ENCODE measurements at places on chromosomes 5 and 9.
A peak's percentile ranks its signal among the peaks of the same experiment; 100 is the strongest.

DNA sequence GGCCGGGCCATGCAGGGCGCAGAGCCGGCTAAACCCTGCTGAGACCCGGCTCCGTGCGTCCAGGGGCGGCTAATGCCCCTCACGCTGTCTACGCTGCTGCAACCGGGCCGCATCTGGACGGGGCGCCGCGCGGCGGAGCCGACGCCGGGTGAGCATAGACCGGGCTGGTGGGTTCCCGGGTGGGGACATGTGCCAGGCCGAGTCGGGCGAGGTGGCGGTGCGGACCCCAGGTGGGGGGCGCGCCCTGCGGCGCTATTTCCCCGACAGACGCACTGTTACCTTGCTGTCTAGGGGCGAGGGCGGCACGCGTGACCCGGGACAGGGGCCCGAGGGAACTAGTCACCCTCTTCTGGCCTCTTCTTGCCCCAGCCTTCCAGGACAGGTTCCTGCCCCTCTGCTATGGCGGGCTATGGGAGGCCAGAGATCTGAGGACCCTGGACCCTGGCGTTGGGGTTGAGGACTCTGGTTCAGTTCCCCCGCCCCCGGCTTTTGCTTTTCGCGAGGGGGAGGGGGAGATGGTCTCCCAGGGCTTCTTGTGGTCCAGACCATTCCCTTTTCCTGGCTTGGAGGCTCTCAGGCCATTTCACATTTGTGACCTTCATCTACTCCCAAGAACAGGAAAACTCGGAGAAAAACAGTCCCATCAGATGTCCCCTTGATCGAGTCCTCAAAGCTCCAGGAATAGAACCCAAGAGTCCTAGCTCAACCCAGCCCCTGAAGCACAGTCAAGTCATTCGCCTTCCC is 536 bp downstream of the SLC27A4 start:
- DNase-seq = no peak

DNA sequence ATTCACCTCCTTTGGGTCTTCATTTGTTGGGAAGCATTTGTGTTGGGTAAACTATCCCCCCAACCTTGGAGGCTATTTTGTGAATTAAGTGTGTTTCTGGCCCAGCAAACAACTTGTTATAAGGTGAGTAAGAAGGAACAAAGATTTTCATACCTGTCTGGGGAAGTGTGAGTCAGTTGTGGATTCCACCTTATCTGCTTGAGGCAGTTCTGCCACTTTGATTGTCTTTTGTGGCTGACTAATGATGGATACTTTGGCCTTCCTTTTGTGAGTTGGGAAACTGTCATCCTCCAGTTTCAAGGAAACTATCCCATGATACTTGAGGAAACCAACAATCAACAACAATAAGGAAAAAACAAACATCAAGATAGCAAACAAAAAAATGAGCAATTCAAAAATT is 24.6 kb upstream of the CER1 start:
- DNase-seq = no peak

GRCh38 chr5:73274121-73274520 is 101.1 kb downstream of the TMEM174 start:
- no peak for DNase-seq

GRCh38 chr9:136886610-136887597 is 588 bp downstream of the TRAF2 start:
- DNase-seq = peak; percentile 89

GRCh38 chr5:59757442-59757841 is 136.1 kb downstream of the PDE4D start:
- no peak for DNase-seq

DNA sequence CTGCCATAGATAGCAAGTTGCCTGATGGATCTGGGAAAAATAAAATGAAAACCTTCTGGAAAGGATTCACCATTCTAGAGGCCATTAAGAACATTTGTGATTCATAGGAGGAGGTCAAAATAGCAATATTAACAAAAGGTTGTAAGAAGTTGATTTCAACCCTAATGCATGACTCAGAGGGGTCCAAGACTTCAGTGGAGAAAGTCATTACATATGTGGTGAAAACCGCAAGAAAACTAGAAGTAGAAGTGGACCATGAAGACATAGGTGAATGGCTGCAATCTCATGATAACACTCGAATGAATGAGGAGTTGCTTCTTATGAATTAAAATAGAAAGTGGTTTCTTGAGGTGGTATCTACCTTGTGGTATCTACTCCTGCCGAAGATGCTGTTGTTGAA is 86.6 kb downstream of the GABRA1 start:
- no peak for DNase-seq

- no peak for DNase-seq
Measured at GRCh38 chr9:22035591-22036011, 26.5 kb upstream of the CDKN2B start.

GRCh38 chr5:102857076-102857818 is 102.1 kb downstream of the PAM start:
- peak; percentile 18 for DNase-seq

DNA sequence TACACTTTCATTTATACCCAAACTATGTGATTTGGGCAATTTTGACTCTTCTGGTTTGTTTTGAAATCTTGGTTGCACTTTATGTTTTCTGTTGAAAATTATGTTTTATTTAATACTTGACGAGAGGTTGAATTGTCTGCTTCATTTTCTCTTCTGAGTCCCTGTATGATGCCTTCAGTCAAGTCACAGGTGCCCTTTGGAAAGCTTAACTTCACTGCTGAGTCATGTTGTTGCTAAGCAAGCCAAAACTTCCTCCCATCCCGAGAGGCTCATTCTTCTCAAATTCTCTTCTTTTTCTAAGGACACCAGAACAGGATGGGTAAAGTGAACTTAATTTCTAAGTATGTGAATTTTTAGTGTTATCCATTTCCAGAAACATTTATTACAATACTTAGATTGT is 455.3 kb upstream of the PTGER4 start:
- DNase-seq = no peak

DNA sequence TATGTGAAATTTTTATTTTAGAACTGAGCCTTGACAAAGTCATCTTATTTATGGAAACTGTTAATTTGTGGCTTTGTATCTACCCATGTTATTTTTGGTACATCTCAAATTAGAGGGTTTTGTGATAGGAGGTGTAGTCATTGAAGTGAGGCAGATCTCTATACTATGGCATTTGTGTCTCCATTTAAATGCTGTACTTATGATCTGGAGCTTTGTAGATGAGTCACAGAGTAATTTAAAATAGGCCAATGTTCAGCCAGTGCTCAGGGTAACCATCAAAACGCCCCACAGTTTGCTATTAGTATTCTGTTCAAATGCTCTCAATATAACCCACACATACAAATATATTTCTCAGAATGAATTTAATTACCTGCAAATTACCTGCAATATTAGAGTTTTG is 351.5 kb upstream of the KLF9 start:
- DNase-seq = no peak

DNA sequence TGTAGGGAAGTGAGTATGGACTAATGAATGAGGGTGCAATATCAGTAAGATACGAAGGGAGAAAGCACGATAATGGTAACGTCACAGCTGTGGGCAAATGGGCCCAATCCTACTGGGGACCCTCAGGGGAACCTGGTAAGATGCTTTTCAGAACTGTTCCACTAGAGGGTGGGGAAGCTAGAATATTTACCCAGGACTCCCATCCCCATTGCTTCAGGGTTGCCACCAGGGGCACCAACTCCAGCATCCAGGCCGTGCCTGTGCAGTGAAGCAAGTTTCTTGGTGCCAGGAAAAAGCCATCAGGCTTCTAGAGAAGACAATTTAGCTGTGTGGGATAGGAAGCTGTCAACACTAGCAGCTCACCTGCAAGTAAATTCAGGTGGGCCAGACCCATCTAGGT is 409.3 kb downstream of the AGTPBP1 start:
- DNase-seq = no peak

DNA sequence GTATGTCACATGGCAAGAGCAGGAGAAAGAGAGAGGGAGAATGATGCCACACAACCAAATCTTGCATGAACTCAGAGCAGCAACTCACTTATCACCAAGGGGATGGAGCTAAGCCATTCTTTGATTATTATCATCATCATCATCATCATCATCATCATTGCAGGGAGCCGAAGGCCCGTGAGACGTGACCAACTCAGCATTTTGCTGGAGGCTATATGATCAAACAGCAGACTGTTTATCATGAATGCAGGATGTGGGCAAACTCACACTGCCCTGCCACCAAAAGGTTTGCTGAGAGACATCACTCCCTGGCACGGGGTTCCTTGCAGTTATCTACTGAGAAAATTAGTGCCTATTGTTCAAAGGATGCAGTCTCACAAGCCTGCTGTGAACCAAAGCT is 8.6 kb upstream of the ZNF169 start:
- no peak for DNase-seq

DNA sequence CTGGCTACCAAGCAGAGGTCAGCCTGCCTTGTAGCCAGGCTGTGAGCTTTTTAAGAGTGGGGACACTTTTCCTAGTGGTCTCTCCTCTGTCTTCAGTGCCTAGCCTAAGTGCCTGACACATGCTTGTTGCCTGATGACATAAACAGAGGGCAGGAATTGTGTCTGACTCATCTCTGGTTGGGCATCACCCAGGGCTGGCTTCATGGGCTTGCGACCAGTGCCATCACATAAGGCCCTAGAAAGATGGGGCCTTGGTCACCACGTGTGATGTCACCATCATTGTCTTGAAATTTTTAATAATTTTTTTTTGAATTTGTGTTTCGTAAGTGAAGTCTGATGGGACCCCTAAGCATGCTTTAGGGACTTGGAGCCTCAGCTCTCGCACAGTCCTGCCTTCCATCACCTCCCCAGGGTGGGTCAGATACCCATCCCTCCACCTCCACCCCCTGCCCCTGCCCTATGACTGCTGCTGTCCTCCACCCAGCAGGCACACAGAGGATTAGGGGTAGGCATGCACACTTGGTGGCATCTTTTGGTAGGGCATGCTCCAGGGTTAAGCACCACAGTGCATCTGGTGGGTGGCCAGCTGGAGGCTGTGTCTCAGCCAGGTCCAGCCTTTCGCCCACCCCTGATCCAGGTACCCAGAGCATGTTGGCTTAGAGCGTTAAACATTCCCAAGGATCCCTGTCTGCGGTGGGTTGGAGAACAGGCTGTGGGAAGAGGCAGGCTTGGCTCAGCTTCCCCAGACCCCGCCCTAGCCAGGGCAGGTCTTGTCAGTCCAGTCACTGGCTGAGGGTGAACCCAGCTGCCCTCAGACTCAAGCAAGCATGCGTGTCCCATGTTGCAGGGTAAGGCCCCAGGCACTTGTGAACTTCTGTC is 80.1 kb upstream of the SH3PXD2B start:
- no peak for DNase-seq

GRCh38 chr5:83523929-83524328 is 52.4 kb downstream of the VCAN start:
- DNase-seq = no peak

DNA sequence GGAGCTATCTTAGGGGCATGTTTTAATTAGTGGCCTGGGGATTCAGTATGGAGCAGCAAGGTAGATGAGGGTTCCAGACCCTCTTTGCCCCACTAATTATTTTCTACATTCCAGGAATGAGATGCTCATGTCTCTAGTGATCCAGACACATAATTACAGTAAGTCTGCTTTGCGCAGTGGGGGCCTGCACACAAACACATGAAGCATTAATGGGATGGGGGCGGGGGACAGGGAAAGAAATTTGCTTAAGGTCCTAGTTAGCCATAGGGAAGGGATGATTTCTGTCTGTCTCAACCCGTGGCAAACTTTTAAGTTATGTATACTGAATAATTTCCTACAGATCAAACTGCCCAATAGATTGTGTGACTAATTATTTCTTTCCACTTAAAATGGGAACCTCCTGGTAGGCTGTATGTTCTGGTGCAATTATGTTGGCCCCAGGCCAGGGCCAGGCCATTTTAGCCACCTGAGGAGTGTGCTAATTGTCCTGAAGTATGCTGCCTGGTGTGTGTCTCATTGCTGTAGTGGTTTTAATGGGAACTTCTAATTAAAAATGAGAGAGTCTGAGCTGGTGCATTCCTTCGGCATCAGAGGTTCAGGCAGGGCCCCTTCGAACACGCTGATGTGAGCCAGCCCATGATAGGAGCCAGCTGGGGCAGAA is 134.4 kb downstream of the PTTG1 start:
- no peak for DNase-seq

DNA sequence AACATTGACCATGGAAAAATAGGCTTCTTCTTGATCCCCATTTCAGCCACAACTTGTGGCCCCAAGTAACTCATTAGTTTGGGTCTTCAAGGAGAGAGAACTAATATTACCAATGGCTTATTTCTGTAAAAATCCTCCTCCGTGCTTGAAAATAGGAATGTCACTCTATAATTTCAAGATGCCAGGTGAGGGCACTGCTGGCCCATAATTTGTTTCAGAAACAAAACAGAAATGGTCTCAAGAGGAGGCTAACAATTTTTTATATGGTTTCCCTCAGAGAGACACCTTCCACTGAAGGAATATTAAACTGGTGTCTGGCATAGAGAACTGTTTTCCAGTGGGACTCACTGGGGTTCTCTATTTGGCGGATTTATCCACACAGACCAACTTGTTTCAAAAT is 437.0 kb upstream of the TRPC7 start:
- DNase-seq = no peak

DNA sequence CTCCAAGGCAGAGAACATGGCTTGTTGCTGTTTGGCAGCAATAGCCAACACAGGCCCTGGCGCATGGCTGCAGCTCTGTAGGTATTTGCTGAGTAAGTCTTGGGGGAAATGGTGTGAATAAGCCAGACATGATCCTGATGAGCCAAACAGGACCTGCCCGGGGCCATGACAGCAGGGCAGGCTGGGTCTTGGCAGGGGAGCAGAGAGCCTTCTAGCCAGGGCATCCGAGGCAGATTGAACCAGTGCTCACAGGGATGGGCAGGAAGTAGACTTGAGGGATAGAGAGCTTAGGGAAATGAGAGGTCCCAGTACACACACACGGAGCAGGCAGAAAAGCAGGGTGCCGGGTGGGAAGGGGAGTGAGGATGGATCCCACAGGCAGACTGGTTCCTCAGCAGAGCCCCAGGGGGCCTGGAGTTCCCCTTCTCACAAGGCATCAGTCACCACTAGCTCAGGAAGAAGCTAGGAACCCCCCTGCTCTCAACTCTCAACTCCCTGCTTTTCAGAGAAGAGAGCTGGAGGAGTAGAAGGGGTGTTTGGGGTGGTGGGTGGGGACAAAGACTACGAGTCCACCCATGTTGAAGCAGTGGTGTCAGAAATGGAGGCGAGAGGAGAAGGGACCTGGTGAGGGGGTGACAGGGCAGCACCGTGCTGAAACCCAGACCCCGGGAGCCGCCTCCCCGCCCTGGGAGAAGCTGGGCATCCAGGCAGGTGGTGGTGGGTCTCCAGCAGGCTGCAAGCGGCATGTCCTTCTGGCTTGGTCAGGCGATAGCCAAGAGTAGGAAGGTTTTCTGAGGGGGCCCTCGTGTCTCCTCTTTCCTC is 111.1 kb downstream of the RGS3 start:
- no peak for DNase-seq

DNA sequence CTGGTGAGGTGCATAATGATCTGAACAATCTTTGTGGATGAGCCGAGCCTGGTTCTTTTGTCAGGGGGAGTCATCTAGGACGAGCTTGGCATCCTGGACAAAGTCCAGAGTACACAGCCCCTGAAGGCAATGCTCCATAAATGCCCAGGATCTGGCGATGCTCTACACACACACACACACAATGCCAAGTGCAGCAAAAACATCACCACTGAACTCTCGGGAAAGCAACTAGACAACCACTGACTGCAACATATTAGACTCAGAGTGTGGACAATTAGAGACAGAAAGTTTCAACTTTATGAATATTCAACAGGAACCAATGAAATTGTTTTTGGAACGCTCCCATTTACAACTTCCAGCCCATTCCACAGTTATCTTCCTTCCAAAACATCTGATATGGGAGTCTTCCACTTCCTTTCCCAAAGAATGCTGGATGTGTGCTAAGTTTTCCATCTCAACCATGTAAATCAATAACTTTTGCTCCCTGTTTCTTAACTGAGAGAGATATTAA is 227.6 kb upstream of the ANKRD55 start:
- DNase-seq = no peak
